Esophagus squamous epithelium (tissue), 5 donors: ENCODE measurements at places on chromosomes 2 and 18. TPM values are rescaled to one million over a fixed set of nuclear protein-coding genes. Genes with fewer than 3 reads are reported as not detected.

GPATCH11 gene
- total RNA-seq, result 6.8 TPM

- no peak for DNase-seq
These were observed 214.7 kb downstream of the SS18 start for GRCh38 chr18:25875551-25876240.

CFC1B gene
- total RNA-seq, result not detected

SLC30A3 gene
- not detected for total RNA-seq

WDR35 gene
- total RNA-seq, result 0.83 TPM
